ENCODE measurements at places on chromosomes 1 and 21.

- DNase-seq = no peak
These were observed 137.6 kb upstream of the RUNX3 start for GRCh38 chr1:25067518-25068251.

DNA sequence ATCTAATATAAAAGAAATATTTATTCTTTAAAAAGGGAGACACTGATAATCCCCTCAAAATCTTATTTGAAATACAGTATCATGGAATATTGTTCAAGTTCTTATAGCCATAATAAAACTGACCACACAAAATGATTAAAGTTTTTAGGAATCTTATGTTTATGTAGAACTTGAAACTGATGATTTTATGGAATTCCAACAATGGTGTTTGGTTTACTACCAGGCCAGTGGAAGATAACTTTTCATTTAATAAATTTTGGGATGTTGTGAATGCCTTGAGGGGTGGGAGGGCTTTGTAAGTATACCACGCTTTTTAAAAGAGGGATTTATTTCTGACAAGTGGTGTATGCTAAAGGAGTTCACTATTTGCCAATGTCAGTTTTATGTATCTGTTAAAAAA, 87.7 kb downstream of the RAB3GAP2 start:
- DNase-seq = no peak

- no peak for DNase-seq
These were observed 6.1 kb upstream of the PSEN2 start for GRCh38 chr1:226864311-226864710.

- DNase-seq = no peak
These were observed 5.1 kb upstream of the ZNF326 start for GRCh38 chr1:89989799-89990198.

DNA sequence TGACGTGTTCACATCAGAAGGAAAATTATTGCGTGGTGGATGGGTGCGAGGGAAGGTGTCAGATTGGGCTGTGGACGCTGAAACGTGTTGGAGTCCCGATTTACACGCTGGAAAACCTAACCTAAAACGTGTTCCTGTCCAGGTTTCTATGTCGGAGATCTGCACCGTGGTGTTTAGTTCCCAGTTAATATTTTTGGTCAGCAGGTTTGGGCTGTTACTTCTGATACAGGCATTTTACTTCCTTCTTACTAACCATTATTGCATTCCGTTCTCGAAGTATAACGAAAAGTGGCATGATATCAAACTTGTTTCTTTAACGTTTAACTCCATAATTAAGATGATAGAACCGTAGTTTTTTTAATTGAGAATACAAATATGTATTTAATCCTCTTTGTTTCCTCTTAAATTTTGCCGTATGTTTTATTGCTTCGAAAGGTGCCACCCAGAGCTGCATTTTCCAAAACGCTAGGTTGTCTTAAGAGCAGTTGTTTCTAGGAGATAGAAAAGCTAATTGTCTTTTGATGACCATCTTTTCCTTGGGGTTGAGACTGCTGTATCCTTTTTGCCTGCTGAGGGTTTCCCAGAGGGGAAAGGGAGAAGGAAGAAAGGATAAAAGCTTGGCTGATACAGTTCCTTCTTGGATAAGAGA, 1.3 kb downstream of the ADARB1 start:
- no peak for DNase-seq

- no peak for DNase-seq
These were observed 600 bp downstream of the CLK2 start for GRCh38 chr1:155272466-155273342.

DNA sequence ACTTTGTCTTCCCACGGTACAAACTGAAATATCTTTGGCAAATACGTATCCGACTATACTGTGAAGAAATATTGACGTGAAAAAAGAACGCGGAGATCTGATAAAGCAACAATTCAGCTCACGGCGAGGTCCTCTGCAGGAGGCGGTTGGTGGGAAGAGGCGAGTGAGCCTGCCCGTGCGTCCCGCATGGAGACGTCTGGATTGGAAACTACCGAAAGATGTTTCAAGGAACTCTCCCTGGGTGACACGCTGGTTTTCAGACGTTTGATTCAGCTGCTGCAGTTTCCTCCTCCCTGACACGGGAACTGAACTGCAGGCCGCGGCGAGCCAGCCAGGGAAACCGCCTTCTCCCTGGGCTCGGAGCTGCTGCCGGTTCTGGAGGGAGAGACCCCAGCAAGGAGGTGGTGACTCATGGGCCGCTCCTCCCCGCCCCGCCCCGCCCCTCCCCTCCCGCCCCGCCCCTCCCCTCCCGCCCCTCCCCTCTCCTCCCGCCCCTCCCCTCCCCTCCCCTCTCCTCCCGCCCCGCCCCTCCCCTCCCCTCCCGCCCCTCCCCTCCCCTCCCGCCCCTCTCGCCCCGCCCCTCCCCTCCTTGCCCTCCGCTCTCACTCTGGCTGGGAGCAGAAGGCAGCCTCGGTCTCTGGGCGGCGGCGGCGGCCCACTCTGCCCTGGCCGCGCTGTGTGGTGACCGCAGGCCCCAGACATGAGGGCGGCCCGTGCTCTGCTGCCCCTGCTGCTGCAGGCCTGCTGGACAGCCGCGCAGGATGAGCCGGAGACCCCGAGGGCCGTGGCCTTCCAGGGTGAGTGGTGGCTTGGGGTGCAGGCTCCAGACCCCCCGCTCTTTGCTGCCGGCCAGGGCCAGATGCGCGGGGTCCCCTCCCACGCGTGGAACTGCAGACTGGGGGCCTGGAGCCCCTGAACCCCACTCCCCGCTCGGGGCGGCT, at the start of gene COL6A1:
Gene COL6A1, plus strand, starts transcription at position 620 of the 941 bp plus-strand sequence. Its CDS starts 81 bp downstream, at position 701.
- peak; percentile 69 for DNase-seq

DNA sequence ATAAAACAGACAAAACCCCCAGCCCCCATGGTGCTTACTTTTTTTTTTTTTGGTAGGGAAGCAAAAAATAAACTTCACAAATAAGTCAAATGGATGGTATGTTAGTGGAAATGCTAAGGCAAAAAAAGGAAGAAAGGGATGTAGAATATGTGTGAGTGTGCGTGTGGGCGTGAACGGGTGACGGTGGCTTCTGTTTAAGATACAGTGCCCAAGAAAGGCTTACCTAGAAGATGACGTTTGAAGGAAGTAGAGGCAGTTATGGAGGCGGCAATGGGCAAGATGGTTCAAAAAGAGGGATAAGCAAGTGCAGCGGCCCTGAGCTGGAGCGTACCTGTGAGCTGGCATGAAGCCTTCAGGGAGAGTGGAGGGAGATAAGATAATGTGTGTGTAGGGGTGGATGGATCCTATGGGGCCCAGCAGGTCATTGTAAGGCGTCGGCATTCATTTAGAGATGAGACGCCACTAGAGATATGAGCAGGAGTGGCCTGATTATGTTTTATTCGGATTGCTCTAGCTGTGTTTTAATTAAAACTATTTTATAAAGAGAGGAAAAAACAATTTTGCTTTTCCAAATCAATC, 19.9 kb downstream of the LEPR start:
- DNase-seq = no peak

DNA sequence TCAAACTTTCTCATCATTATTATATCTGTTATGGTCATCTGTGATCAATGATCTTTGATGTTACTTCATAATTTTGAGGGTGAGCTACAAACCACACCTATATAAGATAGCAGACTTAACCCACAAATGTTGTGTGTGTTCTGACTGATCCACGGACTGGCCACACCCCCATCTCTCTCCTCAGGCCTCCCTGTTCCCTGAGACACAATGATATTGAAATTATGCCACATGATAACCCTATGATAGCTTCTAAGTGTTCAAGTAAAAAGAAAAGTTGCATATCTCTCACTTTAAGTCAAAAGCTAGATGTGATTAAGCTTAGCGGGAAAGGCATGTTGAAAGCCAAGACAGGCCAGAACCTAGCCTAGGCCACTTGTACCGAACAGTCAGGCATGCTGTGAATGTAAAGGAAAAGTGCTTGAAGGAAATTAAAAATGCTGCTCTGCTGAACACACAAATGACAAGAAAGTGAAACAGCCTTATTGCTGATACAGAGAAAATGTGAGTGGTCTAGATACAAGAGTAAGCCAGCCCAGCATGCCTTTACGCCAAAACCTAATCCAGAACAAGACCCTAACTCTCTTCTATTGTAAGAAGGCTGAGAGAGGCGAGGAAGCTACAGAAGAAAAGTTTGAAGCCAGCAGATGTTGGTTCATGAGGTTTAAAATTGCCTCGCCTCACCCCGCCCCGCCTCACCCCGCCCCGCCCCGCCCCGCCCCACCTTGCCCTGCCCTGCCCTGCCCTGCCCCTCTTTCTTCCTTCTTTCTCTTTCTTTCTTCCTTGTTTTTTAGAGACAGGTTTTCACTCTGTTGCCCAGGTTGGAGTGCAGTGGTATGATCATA, 16.5 kb downstream of the CTSS start:
- no peak for DNase-seq
